T-helper 2 cell treated with Interferon-gamma antibody and Interleukin-4, amounts not matched to agents 5 μg/mL and 100 μg/mL, for 36 hours (primary cell): ENCODE measurements at places on chromosomes 2 and 18.

DNA sequence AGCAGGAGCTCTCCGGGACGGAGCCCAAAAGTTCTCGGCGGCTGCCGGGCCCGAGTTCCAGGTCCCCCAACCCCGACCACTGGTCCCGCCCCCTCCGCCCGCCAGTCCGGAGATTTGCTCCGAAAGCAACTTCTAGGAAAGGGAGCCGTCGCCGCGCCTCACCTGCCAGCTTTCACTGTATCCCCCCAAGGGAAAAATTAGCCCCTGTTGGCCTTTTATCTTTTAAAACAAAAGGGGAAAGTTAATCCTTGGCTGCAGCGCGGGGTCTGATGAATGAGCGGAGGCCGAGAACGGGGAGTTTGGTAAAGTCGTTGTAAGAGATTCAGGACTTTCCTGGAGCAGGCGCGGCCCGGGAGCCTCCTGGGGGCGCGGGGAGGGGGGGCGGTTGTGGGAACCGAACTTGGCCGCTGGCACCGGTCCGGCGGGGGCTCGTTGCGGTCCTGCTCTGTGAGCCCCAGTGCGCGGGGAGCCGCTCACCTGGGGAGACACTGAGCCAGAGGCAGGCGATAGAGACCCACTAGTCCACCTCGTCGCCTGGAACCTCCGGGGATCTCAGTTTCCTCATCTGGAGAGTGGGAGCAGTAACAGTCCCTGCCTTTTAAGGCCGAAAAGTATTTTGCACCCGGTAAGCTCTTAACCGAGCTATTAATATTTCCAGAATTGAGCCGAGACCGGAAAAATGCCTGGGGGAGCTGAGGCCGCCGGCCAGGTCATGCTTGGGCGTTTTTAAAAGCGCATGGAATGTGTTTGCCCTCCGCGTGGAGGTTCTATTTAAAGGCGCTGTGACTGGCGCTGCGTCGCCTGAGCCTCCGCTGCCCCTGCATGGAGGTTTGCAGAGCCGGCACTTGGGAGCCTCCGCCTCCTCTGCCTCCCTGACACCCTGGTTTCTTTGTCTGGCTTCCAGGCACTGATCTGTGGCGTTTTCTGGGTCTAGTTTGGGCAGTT is 1.1 kb downstream of the EFHD1 start:
- no peak for DNase-seq

GRCh38 chr2:198143156-198143555 is 338.8 kb downstream of the PLCL1 start:
- no peak for DNase-seq

DNA sequence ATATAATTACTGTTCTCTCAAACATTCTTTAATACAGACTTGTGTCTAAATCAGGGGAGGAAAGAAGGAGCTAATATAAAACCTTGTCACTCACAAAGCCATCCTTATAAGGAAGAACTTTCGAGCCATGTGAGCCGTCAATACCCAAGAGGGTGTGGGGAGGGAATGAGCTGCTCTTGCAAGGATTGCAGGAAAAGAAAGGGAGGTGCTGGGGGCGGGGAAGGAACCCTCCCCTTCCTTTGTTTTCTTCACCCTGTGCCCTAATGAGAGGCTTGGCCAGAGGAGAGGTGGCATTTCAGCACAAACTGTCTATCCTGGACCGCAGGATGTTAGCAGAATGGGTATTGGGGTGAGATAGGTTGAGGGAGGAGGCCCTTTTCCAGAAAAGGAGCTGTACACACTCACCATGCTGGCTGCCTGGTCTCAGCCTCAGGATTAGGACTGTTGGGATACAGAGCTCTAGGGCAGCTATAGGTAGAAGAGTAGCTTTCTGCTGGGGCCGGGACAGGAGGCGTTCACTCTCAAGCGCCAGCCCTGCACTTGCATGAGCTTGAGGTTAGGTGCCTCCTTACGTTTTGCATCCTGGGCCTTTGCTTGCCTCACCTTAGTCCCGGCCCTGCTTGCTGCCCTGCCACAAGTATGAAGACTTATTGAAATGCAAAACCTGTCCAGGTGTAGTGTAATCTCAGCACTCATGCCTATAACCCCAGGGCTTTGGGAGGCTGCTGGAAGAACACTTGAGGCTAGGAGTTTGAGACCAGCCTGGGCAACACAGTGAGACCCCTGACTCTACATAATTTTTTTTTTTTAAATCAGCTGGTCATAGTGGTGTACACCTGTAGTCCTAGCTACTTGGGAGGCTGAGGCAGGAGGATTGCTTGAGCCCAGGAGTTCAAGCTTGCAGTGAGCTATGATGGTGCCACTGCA is 190.5 kb downstream of the LOXHD1 start:
- DNase-seq = no peak

GRCh38 chr18:49619801-49620200 is 57.9 kb downstream of the LIPG start:
- DNase-seq = no peak

- no peak for DNase-seq
Observed at GRCh38 chr18:48719974-48720654, 181.3 kb downstream of the CTIF start.

GRCh38 chr2:1546023-1546591 is 132.8 kb downstream of the TPO start:
- no peak for DNase-seq
